Glomerular endothelial cell (primary cell): ENCODE measurements at places on chromosomes 1 and 21. TPM values are rescaled to one million over a fixed set of nuclear protein-coding genes. Genes with fewer than 3 reads are reported as not detected.

The TTLL10 gene
- not detected in 2 replicates for total RNA-seq

The S100A9 gene
- total RNA-seq, result not detected in 2 replicates

The DCST1 gene
- total RNA-seq, result not detected in 2 replicates

The MROH7 gene
- total RNA-seq, result not detected in 2 replicates

The FOXD3 gene
- not detected in 2 replicates for total RNA-seq

The KIF26B gene
- total RNA-seq, result 2.9 and 4.0 TPM in 2 replicates

The SH3BGRL3 gene
- 258 and 260 TPM in 2 replicates for total RNA-seq

The CA6 gene
- not detected in 2 replicates for total RNA-seq

The REN gene
- total RNA-seq, result 0.10 and 0.29 TPM in 2 replicates

The KLF17 gene
- not detected in 2 replicates for total RNA-seq

The LCE2B gene
- not detected in 2 replicates for total RNA-seq

The RER1 gene
- total RNA-seq, result 103 and 119 TPM in 2 replicates

The MYBPH gene
- not detected in 2 replicates for total RNA-seq

The DPYD gene
- 3.1 and 6.4 TPM in 2 replicates for total RNA-seq

DNA sequence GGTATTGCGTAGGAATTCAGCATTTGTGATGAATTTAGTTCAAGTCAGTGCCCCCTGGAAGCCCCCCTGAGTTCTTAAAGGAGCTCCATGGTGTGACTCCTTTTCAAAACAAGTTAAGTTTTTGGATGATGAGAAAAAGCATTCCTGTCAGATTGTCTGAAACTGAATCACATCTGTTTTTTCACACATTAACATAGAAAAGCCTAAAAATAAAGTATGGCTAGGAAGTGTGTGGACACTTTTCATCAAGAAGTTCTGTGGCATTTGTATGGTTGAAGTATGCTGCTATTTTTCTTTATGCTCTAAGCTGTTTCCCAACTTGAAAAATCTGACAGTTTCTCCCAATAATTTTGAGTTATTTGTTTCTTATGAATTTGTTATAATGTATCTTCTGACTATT lies 33.7 kb downstream of the PRDM2 start:
- DNase-seq, result no peak

DNA sequence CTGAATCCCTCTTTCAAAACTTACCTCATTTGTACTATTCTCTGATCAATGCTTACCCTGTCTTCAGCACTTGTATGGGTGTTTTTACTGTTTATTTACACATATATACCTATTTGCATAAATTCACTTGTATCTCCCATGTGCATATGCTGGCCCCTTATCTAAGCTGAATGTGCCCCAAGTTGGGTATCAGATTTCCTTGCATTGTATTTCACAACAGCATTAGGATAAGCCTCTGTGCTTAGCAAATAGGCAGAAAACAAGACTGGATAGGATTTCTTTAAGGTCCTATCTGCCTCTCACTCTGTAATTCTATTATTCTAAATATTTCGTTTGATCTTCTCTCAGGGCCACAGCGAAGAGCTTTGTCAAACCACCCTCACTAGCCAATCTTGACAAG lies 45.9 kb upstream of the IPO9 start:
- no peak for DNase-seq

DNA sequence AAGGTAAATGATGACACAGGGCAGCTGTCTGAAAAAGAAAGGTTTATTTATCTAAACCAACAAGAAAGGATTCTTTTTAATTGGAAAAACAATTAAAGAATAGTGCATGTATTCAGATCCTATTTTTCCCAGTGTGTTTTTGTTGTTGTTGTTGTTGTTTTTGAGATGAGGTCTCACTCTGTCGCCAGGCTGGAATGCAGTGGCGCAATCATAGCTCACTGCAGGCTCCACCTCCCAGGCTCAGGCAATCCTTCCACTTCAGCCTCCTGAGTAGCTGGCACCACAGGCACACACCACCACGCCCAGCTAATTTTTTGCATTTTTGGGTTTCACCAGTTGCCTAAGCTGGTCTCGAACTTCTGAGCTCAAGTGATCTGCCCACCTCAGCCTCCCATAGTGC lies 22.1 kb downstream of the NEK2 start:
- DNase-seq, result no peak

DNA sequence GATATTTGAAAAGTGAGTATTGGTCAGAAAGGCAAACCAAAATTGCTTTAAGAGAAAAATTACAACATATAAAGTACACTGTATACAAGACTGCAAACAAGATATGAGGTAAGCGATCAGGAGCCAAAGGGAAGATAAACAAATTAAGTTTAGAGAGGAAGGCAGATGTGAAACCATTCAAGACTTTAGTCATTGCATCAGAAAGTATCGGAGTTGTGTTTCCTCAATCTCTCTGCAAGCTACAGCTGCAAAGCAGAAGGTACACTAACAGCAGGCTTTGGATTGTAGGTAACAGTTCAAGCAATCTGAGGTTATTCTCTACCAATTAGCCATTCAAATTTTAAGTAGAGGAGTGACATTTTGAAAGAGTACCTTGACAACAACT lies 21.3 kb upstream of the TLCD4 start:
- no peak for DNase-seq

- DNase-seq, result no peak
Measured at GRCh38 chr1:223741861-223742260, 29.5 kb downstream of the CAPN2 start.
